ENCODE measurements at places on chromosomes 2 and 18.

DNA sequence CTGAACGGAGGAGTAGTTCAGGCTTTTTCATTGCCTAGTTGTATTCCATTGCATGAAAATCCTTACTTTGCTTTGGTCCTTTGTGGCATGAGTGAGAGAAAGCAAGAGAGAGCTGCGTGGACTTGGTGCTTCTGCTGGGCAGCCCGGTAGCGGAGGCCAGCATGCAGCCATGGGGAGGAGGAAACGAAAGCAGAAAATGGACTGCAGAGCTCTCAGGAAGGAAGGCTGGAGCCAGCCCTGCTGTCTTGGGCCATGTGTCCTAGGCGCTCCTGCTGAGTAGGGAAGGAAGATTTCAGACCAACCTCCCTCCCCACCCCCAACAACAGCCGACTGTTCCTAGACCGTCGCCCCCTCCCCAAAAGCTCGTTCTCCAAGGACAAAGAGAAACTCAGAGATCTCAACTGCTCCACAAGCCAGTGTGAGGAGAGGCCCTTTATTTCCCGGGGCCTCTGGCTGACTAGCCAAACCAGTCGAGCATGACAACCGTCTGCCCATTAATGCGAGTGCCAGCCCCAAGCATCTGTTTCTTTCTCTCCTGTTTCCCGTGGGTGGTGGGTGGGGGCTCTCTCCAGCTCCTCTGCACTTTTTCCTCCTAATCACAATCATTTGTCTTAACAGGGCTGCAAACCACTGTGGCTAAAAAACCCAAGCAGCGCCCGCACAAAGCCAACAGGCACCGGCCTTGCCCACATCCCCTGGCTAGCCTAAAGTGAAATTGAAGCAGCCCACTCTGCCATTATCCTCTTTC lies 66.8 kb upstream of the FZD7 start:
- no peak for DNase-seq

DNA sequence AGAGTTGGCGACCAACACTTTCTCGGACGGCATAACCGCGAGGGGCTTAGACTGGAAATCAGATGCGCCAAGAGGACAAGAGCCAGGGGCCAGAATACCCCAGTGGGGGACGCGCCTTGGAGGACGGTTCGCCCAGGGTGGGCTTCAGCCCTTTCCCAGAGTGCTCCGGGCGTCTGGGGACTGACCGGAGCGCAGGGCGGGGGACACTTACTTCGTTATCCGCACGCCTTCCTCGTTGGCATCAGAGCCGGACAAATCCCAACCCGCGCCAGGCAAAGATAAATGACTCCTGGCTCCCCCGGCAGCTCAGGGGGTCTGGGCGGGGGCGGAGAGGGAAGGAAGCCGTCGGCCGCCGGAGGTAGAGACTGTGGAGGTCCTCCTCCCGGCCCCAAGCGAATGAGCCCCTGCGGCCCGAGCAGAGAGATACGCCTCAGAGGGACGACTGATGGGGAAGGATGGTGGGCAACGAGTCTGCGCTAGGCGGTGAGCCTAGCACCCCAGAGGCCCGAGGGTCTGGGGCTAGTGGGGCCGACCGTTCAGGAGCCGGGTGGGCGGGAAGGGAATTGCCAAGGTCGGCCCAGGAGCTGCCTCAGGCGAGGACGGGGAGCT lies 4.7 kb upstream of the SATB2 start:
- no peak for DNase-seq

DNA sequence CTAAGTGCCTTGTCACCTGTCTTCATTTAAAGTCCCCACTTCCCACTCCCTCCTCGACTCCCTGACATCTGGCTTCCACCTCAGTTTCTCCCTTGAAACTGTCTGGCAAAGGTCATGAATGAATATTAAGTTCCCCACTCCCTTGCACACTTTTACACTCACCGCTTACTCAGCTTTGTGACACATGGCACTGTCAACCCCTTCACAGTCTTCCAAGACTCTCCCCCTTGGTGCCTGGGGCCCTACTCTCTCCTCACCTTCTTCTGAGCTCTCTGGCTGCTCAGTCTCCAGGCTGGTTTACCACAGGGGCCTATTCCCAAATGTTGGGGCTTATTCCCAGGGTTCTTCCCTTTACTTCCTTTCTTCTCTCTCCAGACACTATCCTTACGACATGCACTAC lies 17.9 kb upstream of the PTPN4 start:
- DNase-seq = no peak

- DNase-seq = no peak
These were observed 111.3 kb downstream of the LNPK start for GRCh38 chr2:175890636-175891242.

DNA sequence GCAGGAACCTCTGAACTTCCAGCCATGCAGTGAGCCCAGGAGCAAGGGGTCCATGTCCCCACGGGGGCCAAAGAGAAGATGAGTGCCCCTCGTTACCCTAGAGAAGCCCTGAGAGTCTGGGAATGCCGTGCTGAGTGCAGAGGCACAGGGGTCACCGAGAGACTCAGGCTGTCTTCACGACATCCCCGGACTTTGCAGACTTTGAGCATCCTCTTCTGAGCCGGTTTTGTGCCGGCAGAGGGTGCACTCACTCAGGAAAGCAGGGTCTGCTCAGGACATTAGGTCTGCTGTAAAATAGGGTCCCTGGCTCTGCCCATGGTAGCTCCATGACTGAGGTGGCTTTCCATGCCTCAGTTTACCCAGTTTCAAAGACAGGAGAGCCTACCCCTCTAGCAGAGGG lies 71.0 kb downstream of the GALNT14 start:
- no peak for DNase-seq

GRCh38 chr2:75513616-75514170 lies 47.0 kb downstream of the EVA1A start:
- DNase-seq = no peak

DNA sequence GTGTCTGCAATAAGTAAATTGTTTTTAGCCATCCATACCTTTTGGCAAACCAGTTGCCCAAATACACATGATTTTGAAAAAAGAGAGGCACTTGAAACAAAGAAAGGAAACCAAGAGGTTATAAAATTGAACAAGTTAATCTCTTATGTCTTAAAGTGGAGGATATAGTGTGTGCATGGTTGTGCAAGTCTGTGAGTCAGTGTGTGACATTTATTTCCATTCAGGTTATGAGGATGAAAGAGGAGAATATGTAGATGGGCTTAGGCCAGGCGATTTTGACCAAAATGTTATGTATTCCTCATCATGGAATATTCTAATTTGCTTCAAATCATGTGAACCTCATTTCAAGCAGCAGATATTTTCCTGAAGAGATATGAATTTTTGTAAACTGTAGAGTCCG lies 123.3 kb downstream of the SETBP1 start:
- DNase-seq = no peak

GRCh38 chr2:240628507-240628807 lies 3.2 kb downstream of the GPR35 start:
- no peak for DNase-seq

DNA sequence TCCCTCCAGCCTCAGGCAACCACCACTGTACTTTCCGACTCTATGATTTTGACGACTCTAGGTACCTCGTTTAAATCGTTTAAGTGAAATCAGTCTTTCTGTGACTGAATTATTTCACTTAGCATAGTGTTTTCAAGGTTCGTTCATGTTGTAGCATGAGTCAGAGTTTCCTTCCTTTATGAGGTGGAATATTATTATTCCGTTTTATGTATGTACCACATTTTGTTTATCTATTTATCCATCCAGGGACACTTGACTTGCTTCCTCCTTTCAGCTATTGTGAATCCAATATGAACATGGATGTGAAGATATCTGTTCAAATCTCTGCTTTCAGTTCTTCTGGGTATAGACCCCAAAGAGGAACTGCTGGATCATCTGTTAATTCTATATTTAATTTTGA lies 19.1 kb downstream of the IL1R2 start:
- DNase-seq = no peak

DNA sequence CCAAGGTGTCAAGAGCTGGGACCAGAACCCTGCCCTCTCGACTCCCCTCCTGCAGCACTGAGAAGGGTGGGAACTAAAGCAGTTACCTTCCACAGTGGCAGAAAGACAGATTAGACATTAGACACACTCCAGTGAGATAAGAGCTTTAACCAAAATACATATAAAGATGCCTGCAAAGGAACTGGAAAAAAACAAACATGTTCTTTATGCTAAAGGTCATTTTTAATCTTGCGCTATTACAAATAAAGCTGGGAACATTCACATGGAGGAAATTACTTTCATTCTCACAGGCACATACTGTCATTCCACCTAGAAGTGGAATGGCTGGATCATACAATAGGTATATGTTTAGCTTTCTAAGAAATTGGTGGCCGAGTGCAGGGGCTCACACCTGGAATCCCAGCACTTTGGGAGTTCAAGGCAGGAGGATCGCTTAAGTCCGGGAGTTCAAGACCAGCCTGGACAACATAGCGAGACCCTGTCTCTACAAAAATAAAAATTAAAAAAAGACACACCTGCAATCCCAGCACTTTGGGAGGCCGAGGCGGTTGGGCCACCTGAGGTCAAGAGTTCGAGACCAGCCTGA lies 41.9 kb downstream of the C2orf76 start:
- no peak for DNase-seq

GRCh38 chr2:70046534-70046933 lies 40.7 kb upstream of the PCBP1 start:
- DNase-seq = no peak

DNA sequence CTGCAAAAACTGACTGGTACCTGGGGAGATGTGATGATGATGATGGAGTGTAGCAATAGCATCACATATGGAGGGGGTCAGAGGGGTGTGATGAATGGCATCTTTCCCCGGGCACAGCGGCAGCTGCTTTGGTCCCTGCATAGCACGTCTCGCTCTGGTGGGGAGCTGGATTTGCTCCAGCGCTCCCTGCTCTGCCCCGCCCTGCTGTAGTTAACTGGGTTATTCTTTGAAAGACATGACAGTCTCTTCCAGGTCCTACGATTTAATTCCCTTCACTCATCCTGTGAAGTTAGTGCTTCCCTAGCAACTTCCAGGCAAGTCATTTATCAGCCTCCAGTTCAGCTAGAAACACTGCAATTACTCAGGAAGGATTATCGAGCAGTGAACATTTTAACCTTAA lies 463.1 kb downstream of the TSN start:
- DNase-seq = no peak

GRCh38 chr2:172249986-172250385 lies 147.3 kb upstream of the DLX2 start:
- DNase-seq = peak; percentile 64

GRCh38 chr2:57080035-57080434 lies 896.2 kb downstream of the CCDC85A start:
- no peak for DNase-seq

DNA sequence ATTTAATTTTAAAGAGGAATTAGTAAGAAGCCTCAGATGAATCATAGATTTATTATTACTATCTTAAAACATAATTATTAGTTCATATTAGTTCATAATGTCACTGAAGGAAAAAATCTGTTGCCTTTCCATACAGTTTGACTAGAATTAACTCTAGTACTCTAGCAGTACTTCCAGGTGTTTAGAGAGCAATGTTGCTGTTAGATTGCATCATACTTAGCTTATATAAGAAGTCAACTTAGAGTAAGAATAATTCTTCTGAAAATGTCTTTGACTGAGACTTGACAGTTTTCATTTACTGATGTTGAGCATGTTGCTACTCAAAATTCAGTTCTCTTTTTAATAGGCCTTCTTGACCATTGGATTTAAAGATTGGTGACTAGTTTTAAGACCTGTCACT lies 4.7 kb downstream of the RAB3GAP1 start:
- DNase-seq = no peak

GRCh38 chr2:30234180-30234971 lies 3.0 kb downstream of the LBH start:
- peak; percentile 95 for DNase-seq

DNA sequence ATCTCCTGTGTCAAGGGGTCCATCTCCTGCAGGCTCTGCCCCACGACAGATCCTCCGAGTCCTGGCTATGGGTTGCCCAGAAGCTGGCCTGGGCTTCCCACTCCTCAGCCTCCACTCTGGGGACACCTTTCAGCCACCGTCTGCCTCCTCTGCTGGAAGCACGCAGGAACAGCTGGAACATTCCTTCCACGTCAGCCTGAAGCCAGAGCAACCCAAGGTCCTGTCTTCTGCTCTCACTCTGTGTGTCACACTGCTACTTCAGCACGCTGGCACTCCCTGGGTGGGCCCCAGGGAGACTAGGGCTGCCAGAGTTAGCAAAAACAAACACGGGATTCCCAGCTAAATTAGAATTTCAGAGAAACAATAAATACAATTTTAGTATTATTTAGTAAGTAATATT lies 148.8 kb downstream of the HRH4 start:
- no peak for DNase-seq

- DNase-seq = no peak
These were observed 12.8 kb downstream of the TANK start for GRCh38 chr2:161172901-161173540.

DNA sequence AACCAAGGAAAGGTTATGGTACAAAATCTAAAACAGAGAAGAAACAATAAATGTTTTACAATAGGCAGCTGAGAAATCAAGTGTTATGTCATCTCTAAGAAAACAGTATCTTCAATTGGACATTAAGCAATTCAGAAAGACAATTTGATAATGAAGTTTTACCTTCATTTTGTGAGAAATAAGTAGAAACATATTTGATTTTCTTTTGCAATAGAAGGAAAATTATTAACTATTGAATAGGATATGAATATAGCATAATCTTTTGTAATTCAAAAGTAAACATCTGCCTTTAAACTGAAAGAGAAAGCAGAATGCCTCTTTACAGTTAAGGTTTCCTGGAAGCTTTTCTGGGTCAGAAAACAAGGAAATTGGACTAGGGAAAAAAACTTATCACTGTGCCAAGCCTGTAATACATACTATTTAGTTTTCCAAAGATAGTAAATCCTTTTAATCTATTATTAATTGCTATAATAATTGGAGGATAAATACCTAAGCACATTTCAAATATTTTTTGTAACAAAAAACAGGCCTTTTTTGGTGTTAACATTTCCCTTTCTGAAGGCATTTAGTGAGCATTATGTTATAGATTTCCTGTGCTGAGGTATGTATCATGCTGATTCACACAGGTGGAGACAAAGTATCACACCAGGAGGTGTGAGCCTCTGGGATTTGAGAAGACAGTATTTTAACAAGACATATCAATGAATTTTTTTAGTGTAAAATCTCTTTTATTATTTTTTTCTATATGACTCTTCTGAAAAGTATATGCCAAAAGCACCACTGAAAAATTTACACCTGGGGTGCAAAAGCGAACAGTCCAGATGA lies 947.0 kb upstream of the CDH2 start:
- DNase-seq = no peak

DNA sequence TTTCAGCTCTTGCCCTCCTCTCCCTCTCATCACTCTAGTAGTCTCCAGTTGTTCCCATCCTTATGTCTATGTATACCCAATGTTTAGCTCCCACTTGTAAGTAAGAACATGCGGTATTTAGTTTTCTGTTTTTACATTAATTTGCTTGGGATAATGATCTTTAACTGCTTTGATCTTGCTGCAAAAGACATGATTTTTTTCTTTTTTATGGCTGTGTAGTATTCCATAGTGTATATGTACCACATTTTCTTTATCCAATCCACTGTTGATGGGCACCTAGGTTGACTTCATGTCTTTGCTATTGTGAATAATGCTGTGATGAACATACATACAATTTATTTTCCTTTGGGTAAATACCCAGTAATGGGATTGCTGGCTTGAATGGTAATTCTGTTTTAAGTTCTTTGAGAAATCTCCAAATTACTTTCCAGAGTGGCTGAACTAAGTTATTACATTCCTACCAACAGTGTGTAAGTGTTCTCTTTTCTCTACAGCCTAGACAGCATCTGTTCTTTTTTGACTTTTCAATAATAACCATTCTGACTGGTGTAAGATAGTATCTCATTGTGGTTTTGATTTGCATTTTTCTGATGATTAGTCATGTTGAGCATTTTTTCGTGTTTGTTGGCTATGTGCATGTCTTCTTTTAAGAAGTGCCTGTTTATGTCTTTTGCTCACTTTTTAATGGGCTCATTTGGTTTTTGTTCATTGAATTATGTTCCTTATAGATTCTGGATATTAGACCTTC lies 179.6 kb upstream of the SLC39A10 start:
- DNase-seq = no peak

Data from PC-9 (cell line).